ENCODE measurements at places on chromosomes 7 and 10. TPM values are rescaled to one million over a fixed set of nuclear protein-coding genes. Genes with fewer than 3 reads are reported as not detected.

The GTPBP10 gene
- 23.7 TPM for total RNA-seq

The IFIT2 gene
- 31.6 TPM for total RNA-seq

The DPY19L1 gene
- 103 TPM for total RNA-seq

The LBX1 gene
- total RNA-seq: 0.15 TPM

The CALY gene
- 1.9 TPM for total RNA-seq

The HOXA1 gene
- total RNA-seq: 8.8 TPM

The CCDC7 gene
- total RNA-seq: 6.0 TPM

The C10orf143 gene
- total RNA-seq: 1.0 TPM

The VSTM4 gene
- total RNA-seq: 0.13 TPM

The C10orf67 gene
- total RNA-seq: not detected

The CRHR2 gene
- total RNA-seq: not detected

The HKDC1 gene
- 1.1 TPM for total RNA-seq

The PROSER2 gene
- total RNA-seq: 4.1 TPM

The FERD3L gene
- not detected for total RNA-seq

The PRKAR2B gene
- 0.51 TPM for total RNA-seq

The FEZF1 gene
- not detected for total RNA-seq

The CHST15 gene
- 33.2 TPM for total RNA-seq

The CNTNAP2 gene
- 0.03 TPM for total RNA-seq

The ABCB4 gene
- total RNA-seq: 0.18 TPM

The SLC26A5 gene
- total RNA-seq: not detected

The FGFBP3 gene
- total RNA-seq: 1.5 TPM

The SLK gene
- total RNA-seq: 40.8 TPM

The POLR3A gene
- 26.3 TPM for total RNA-seq

The FOXI2 gene
- not detected for total RNA-seq

The MALRD1 gene
- total RNA-seq: not detected

The CRYGN gene
- total RNA-seq: 0.74 TPM

The PRSS37 gene
- not detected for total RNA-seq

The NAMPT gene
- total RNA-seq: 80.8 TPM

The ZNF92 gene
- total RNA-seq: 10.7 TPM

The VWA2 gene
- total RNA-seq: 0.77 TPM

The PRSS2 gene
- total RNA-seq: 22.4 TPM

The ASB15 gene
- total RNA-seq: not detected

The RTKN2 gene
- 21.3 TPM for total RNA-seq

The PLXNA4 gene
- 0.10 TPM for total RNA-seq
